Ovary (tissue), 10 donors: ENCODE measurements at places on chromosomes 4 and X.

DNA sequence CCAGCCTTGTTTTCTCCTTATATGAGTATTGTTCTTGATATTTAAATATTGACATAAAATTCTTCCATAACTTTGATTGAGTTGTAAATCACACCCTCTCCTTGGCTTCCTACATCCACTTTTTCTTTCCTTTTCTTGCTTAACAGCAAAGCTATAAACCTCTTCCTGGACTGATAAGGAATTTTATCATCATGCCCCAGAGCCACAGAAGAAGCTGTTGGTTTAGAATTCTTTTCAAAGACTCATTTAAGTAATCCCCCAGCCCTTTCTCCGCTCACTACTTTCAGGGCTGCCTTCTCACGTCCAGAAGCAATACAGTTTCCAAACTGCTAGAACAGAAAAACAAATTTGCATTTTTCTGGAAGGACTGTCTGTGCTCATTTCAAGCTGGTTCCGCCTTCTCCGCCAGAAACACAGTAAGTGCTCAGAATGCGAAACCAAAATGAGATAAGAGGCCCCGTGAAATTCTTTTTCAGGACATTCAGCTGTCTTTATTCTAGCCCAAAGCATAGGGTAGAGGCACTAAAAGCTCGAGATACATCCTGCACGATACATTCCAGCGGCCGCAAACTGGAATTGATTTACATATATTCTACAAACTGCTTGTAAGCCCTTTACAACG, 849 bp downstream of the MID1 start:
- DNase-seq = no peak
- H3K4me1 ChIP-seq = peaks cover 3% of the 10 kb centered on the region
- H3K27me3 ChIP-seq = no peaks in the 10 kb centered on the region
- H3K27ac ChIP-seq = peak overlapping the region; percentile 71
- peak overlapping the region; percentile 52 for H3K4me3 ChIP-seq
- no peaks in the 10 kb centered on the region for H3K36me3 ChIP-seq

- H3K27me3 ChIP-seq = no peaks in the 10 kb centered on the region
- H3K4me1 ChIP-seq = no peaks in the 10 kb centered on the region
- no peak overlapping the region for H3K4me3 ChIP-seq
Measured at GRCh38 chr4:150318971-150319370, 240.7 kb downstream of the DCLK2 start.

GRCh38 chrX:11244636-11245035, 48.6 kb upstream of the AMELX start:
- no peaks in the 10 kb centered on the region for H3K27me3 ChIP-seq
- H3K4me1 ChIP-seq = no peaks in the 10 kb centered on the region
- H3K27ac ChIP-seq = no peak overlapping the region
- H3K4me3 ChIP-seq = no peak overlapping the region
- DNase-seq = no peak
- no peaks in the 10 kb centered on the region for H3K36me3 ChIP-seq

- no peak for DNase-seq
- H3K27ac ChIP-seq = no peak overlapping the region
- no peak overlapping the region for H3K4me3 ChIP-seq
- no peaks in the 10 kb centered on the region for H3K36me3 ChIP-seq
- no peaks in the 10 kb centered on the region for H3K27me3 ChIP-seq
Measured at GRCh38 chr4:185092535-185093197, 50.4 kb upstream of the SLC25A4 start.

GRCh38 chr4:173538909-173539445, 8.9 kb upstream of the HAND2 start:
- peak overlapping the region; percentile 39 for H3K4me3 ChIP-seq
- H3K27ac ChIP-seq = no peak overlapping the region
- no peaks in the 10 kb centered on the region for H3K27me3 ChIP-seq
- DNase-seq = no peak
- no peaks in the 10 kb centered on the region for H3K36me3 ChIP-seq

GRCh38 chr4:69909195-69909594, 21.7 kb upstream of the CSN1S1 start:
- H3K36me3 ChIP-seq = no peaks in the 10 kb centered on the region
- H3K27ac ChIP-seq = no peak overlapping the region
- H3K4me3 ChIP-seq = no peak overlapping the region
- no peak for DNase-seq

DNA sequence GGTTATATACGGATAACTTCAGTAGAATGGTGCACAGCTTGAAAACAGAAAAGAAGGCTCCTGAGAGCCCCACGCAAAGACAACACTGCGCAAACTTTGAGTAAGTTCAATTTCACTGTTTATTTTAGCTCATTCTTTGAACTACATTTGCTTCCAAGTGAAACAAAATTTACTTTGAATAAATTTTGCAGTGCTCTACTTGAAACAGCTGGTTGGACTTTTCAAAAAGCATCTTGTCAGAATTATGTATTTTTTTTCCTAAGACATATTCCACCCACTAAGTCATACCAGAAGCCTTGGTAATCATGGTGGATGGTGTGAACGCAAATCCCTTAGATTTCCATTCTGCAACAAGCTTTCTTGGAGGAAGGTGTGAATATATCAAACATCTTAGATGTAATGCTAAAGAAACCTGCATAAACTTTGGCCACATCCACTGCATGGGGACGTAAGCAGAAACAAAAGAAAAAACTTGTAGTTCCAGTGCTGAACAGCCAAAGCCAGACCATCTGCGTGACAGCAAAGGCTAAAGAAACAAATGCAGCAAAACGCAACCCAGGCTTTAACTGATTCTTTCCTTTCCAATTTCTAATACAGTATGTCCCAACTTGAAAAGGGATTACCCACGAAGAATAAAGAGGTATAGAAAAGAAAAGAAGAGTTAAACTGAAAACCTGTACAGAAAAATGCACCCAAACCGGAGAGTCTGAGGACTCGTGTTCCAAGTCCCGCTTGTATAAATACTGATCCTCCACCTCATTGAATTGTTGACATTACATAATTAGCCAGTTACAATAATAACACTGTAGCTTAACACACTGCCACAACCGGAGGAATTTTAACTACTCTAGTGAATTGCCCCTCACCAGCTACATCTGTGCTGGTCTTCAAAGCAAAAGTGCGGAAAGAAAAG, 90.9 kb downstream of the SH3RF1 start:
- H3K36me3 ChIP-seq = no peaks in the 10 kb centered on the region
- DNase-seq = no peak
- no peak overlapping the region for H3K27ac ChIP-seq
- H3K4me3 ChIP-seq = no peak overlapping the region
- peaks cover 14% of the 10 kb centered on the region for H3K4me1 ChIP-seq

DNA sequence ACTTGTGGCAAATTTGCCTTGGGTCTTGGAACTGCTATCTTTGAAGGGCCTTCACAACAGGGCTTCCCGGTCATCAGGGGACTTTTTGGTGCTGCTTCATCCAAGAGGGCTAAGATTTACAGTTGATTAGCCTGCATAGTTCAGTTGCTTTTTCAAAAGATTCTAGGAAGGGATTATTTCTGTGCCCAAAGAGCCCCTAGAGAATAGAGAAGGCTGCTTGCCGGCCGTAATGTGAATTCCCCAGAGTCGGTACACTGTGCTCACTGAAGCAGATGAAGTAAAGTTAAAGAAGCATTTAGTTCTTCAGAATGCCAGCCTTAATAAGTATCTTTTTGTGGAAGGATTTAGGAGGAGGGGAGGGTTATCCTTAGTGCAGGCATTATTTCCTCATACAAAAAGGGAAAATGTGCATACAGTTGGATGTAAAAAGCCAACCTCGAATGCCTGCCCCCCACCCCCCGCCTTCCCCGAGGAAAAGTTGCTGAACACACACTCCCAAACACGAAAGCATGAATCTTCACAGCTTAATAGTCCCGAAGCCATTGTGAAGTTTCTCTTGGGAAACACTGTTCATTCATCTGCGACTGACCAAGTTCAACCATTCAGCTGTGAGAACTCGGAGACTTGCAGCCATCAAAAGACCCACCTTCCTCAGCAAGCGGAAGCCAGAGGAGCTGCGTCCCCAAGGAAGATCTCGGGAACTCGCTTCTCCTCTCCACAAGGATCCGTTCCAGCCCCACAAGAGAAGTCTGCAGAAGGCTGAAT, 47.6 kb downstream of the ANOS1 start:
- H3K27me3 ChIP-seq = no peaks in the 10 kb centered on the region
- H3K4me3 ChIP-seq = no peak overlapping the region
- no peak overlapping the region for H3K27ac ChIP-seq

- no peaks in the 10 kb centered on the region for H3K36me3 ChIP-seq
- H3K27ac ChIP-seq = no peak overlapping the region
- H3K4me3 ChIP-seq = no peak overlapping the region
- H3K27me3 ChIP-seq = no peaks in the 10 kb centered on the region
Measured at GRCh38 chr4:2858451-2859217, 15.0 kb downstream of the ADD1 start.

DNA sequence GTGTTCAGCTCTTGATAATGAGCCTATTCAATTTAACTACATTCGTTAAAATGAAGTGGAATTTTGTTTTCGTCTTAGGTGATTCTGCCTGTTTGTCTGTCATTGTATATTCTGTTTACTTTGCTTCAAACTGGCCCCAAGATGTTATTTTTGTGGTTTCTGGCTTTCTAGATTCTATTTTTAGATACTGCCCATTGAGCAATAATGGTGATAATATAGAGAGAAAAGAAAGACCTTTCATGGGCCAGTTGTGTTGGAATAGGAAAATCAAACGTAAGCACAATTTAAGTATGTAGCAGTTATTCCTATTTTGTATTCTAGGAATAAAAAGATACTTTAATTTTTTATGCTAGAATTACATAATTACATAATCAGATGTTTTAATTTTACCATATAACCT, 4.0 kb downstream of the CDKN2AIP start:
- no peaks in the 10 kb centered on the region for H3K36me3 ChIP-seq
- H3K4me1 ChIP-seq = peaks cover 2% of the 10 kb centered on the region
- no peak overlapping the region for H3K4me3 ChIP-seq
- H3K27me3 ChIP-seq = no peaks in the 10 kb centered on the region
- H3K27ac ChIP-seq = no peak overlapping the region

DNA sequence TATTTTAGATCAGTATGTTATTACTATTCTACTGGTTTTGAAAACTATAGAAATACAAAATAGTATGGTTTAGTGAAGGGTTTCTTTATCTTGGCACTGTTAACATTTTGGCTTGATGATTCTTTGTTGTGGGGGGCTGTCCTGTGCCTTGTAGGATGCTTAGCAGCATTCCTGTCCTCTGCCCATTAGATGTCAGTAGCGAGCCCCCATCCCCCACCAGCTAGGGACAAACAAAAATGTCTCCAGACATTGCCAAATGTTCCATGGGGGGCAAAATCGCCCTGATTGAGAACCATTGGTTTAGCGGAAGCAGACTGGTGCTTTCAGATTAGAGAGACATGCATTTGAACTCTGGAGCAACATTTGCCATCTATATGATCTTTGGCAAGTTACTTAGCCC, 23.3 kb downstream of the SPARCL1 start:
- no peak for DNase-seq
- H3K36me3 ChIP-seq = no peaks in the 10 kb centered on the region

DNA sequence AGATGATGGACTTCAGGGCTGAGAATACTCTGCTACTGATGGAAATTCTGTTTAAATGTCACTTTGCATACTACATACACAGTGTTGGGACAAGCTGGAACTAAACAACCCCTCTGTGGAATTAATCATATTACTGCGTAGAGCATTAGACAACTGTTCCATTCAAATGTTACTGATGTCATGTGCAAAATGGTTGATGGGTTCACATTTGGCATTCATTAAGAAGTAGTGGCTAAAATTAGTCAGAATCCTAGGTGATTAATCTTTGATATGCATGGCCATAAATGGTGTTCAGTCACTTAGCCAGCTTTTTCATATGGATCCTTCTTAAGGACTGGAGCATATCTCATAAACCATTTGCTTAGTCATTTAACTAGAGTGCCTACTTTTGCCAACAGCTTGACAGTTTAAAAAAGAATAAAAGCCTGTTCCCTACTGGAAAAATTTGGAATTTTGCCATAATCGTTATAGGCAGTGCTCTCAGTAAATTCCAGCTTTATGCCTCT, 105.2 kb downstream of the RNF150 start:
- H3K36me3 ChIP-seq = no peaks in the 10 kb centered on the region
- DNase-seq = no peak
- H3K27me3 ChIP-seq = no peaks in the 10 kb centered on the region
- H3K4me3 ChIP-seq = no peak overlapping the region
- H3K27ac ChIP-seq = no peak overlapping the region

DNA sequence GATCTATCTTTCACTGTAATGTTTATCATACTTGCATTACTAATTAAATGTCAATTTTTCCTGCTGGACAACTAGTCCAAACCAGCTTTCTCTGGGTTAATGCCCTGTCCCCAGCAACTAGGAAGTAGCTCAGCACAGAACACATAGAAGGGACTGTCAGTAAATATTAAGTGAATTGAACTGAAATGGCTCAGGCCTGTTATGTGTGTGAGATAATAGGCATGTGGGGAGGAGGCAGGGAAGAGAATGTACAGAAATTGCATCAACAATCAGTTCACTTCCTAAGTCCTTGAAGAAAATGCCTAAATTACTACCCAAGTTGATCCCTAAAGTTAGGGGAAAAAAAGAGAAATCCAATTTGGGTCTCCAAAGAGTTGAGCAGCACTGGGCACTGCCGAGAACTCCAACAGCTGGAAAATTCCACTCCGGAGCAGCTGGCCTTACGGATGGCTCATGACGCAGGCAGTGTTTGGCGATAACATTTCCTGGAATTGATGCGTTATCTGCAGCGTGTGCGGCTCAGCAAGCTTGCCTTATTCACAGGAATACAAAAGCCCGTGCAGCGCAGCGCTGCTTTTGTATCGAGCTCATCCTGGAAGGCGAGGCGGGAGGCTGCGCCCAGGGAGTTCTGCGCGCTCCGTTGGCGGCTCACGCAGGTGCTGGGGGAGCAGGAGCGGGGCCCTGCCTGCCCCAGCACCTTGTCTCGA, 297.3 kb upstream of the LCORL start:
- DNase-seq = peak; percentile 40
- peaks cover 4% of the 10 kb centered on the region for H3K4me1 ChIP-seq
- no peaks in the 10 kb centered on the region for H3K36me3 ChIP-seq

GRCh38 chr4:43564107-43564506, 671.6 kb downstream of the GRXCR1 start:
- no peaks in the 10 kb centered on the region for H3K36me3 ChIP-seq
- no peaks in the 10 kb centered on the region for H3K27me3 ChIP-seq
- no peak for DNase-seq
- no peak overlapping the region for H3K4me3 ChIP-seq
- no peak overlapping the region for H3K27ac ChIP-seq

DNA sequence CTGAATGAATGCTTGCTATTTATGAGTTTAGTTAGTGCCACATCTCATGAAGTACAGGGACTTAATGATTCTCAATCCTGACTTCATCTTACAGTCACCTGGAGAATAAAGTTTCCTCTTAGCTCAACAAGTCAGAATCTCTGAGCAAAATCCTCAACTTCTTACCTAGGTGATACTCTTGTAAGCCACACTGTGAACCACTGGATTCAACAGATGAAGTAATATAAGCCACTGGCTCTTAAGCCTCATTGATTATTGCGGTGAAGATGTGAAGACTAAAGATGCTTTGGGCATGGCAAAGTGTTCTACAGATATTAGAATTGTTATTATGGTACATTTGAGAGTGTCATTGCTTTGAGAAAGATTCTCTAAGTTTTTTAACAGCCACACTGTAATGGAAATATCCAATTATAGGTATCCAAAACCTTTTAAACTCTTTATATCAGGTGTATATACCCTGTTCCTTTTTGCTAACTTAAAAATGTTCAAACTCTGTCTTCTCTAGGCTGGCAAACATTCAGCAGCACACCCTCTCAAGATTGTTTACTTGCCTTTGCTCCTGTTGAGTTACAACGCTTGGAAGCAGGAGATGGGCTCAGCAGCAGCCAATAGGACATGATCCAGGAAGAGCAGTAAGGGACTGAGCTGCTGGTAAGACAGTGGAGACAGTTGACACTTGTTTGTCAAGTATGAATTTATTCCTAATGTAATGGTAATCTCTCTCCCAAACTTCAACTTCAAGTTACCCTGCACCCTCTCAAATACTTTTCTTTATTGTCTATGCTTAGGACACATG, 43.4 kb downstream of the TET2 start:
- no peak overlapping the region for H3K4me3 ChIP-seq
- no peak for DNase-seq
- no peak overlapping the region for H3K27ac ChIP-seq
- H3K27me3 ChIP-seq = no peaks in the 10 kb centered on the region
- no peaks in the 10 kb centered on the region for H3K36me3 ChIP-seq
